T-cell (primary cell): ENCODE measurements at places on chromosomes 1 and 21. TPM values are rescaled to one million over a fixed set of nuclear protein-coding genes. Genes with fewer than 3 reads are reported as not detected.

DNA sequence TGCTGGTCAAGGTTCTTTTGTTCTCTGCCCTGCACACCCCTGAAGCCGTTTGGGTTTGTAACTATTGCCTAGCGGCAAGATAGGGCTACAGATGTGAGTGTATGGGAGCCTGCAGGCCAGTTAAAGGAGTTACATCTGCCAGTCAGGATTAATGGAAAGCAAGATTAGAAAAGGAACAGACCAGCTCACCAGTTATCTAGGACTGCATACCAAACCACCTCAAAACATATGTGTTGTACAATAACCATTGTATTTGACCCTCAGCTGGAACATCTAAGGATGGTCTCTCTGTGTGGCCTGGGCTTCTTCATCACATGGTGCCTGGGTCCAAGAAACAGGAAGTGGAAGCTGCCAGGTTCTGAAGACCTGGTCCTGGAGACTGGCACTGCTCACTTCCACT is 52.5 kb upstream of the FBXO28 start:
- no peak for DNase-seq

DNA sequence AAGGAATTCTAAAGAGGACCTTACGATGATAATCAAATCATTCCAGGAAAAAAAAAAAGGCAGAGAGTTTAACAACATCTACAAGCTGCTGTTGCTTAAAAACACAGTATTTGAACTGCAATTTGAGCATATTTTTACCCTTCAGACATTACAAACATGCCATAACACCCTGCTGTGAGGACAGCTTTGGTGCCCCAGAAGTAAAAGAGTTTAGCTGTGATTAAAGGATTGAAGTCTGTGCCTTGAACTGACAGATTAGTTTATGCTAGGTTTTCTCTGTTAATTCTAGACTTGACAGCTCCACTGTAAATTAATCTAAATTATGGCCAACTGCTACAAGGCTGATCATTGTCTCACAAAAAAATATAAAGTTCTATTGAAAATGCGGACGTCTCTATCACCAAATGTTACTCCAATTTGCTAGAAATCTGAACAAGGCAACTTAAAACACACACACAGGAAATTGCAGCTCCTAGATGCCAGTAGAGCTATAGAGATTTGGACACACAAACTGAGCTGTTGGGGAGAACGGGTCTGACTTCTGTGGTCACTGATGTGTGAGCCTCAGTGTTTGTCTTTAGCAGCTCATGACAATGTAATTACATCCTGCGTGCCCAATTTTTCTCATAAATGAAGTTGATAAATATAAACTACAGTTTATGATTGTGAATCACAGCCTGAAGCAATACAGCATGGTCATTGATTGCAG is 217.9 kb downstream of the NTNG1 start:
- DNase-seq = no peak

Gene RASAL2
- 0.10 TPM for total RNA-seq

GRCh38 chr1:169321539-169321938 is 46.1 kb downstream of the NME7 start:
- no peak for DNase-seq

DNA sequence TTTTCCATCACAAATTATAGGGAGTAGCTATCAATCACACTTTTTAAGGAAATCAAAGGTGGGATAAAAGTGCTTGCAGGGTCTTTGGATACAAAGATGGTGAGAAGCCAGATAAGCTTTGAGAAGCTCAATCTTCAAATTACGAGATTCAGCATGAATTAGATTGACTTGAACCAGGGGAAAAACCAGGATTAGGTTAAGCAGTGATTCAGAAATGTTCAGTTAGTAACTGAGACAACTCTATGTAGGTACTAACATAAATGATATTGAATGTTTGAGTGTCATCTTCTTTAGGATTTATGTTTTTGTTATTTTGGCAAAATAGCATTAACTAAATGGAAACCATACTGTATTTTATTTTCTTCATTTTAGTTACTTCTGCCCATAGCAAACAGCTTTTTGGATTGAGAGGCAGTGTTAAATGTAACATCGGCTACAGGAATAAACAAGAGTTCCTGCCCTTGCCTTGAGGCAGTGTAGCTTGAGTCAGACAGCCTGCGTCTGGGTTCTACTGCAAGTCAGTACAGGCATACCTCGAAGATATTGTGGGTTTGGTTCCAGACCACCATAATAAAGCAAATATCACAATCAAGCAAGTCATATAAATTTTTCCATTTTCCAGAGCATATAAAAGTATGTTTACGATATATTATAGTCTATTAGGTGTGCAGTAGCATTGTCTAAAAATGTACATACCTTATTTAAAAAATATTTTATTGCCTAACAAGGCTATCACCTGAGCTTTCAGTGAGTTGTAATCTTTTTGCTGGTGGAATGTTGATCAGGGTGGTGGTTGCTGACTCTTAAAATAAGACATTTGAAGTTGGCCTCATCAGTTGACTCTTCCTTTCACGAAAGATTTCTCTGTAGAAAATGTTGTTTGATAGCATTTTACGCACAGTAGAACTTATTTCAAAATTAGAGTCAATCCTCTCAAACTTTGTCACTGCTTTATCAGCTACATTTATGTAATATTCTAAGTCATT is 36.9 kb upstream of the BACH1 start:
- DNase-seq = no peak

Gene EPHB2
- total RNA-seq = 0.12 TPM

DNA sequence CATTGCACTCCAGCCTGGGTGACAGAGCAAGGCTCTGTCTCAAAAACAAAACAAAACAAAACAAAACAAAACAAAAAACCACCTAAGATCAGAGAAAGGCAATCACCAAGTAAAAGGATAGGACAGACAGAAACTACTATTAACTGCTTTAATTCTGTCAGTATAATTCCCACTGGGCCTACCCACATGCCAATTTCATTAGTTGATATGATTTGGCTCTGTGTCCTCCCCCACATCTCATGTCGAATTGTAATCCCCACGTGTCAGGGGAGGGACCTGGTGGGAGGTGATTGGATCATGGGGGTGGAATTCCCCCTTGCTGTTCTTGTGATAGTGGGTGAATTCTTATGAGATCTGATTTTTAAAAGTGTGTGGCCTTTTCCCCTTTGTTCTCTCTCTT is 27.2 kb upstream of the CAPZB start:
- no peak for DNase-seq

Gene PRDM2
- 98.3 TPM for total RNA-seq
